ENCODE measurements at places on chromosomes 3 and 15.

GRCh38 chr3:119783883-119784282 is 2.0 kb downstream of the NR1I2 start:
- no peak for DNase-seq

GRCh38 chr3:162538491-162538890 is 1041.9 kb downstream of the OTOL1 start:
- no peak for DNase-seq

- DNase-seq, result no peak
Measured at GRCh38 chr3:18124501-18124900, 300.6 kb downstream of the SATB1 start.

DNA sequence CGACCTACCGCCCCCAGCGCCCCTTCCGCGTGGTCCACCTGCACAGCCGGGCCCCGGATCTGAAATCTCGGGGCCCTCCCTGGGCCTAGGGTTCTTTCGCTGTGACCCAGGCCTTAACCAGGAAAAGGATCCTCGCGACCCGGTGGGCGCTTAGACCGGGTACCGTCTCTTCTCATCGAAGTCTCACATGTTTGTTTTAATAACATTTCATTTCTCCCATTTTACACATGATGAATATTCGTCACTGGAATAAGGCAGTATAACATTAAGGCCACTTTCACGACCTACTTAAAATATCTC is 277 bp upstream of the DALRD3 start:
- DNase-seq, result no peak

DNA sequence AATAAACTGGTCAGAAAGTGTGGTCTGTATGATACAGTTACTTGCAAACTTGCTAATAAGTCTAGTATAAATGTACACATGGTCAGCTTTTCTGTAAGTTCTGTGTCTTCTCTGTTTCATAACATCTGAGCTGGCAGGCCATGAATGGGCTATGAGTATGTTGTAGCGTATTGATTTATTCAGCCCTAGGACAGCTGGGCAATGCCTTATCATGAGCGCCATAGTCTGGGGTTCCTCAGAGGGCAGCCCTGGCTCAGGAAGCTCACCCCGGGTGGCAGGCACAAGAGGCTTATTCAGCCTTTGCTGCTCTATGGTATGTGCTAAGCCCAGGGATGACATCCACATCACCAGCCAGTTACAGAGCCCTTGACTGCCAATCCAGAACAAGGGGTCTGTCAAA is 50.7 kb upstream of the CCR2 start:
- DNase-seq, result no peak

GRCh38 chr3:170753421-170754310 is 116.3 kb downstream of the RPL22L1 start:
- DNase-seq, result no peak

DNA sequence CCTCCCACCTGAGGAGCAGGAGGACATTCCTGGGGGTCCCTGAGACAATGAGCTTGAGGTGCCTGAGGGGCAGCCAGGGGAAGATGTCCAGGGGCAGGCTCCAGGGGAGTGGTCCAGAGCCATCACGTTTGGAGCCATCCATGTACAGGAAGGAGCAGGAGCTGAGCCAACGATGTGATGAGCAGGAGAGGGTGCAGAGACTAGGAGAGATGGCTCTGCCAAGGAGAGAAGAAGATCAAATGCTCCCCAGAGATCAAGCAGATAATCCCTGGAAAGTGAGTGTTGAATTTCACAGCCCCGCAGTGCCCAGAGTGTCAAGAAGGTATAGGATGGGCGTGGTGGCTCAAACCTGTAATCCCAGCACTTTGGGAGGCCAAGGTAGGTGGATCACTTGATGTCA is 97.8 kb upstream of the HERC1 start:
- no peak for DNase-seq

DNA sequence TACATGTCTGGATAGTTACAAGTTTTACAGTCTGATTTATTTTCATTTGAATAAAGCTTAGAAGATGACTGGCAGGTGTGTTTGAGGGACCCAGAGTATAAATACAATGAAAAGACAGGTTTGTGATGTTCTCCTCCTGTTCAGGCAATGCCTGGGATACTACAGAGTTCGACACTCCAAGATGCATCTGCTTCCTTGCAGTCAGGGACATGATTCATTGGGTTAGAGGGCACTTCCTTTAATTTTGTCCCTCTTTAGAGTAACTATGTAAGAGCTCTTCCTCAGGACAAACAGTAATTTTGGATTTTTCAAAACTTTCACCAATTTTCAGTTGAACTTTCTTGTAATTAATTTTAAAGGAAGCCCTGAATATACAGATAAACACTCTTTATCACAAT is 102.0 kb downstream of the LMLN start:
- DNase-seq, result no peak

DNA sequence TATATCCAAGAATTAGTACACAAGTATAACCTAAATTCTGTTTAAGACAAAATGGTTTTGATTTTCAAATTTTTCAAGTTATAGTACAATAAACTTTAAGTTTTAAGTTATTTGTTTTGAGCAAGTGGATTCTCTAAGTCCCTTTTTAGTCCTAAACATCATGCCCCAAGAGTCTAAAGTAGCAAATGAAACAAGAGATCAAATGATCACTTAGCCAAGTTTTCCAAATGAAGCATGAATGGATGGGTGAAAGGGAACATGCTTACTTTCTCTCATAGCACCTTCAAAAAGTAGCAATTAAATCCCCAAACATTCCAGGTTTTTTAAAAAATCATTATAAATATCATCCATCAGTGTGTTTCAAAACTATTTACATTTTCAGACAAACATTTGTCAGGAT is 19.5 kb downstream of the DLG1 start:
- DNase-seq, result no peak

GRCh38 chr3:150889106-150889505 is 16.1 kb downstream of the MINDY4B start:
- DNase-seq, result no peak

DNA sequence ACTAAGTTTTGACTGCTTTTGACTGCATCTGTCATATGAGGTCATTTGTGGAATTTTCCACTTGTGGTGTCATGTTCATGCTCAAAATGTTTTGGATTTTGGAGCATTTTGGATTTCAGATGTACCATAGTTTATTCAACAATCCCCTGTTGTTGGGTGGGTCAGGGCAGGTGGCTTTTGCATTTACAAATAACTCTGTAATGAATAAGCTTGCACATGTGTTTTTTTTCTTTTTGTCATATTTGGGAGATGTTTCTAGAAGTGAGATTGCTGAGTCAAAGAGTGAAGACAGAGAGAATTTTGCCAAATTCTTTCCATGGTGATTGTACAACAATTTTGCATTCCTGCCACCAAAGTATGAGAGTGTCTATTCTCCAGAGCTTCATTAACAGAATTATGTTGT is 62.4 kb upstream of the ADPGK start:
- no peak for DNase-seq

DNA sequence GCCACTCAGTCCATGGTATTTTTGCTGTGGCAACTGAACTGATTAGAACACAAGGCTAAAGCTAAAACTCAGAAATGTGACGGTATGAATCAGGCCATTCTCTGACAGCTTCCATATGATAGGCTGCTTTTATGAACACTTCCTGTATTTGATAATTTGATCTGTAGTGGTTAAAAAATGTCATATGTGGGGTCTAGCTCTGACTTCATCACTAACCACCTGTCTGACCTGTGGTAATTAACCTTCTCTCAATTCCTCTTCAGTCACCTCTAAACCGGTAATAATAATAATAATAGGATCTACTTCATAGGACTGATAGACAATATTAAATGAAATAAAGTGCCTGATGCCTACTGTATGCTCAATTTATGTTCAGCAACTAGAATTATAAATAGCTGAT is 223.2 kb downstream of the MBNL1 start:
- no peak for DNase-seq

- no peak for DNase-seq
Measured at GRCh38 chr15:29403772-29404171, 134.2 kb upstream of the NSMCE3 start.

- DNase-seq, result no peak
Measured at GRCh38 chr3:186150041-186150830, 41.3 kb upstream of the ETV5 start.

DNA sequence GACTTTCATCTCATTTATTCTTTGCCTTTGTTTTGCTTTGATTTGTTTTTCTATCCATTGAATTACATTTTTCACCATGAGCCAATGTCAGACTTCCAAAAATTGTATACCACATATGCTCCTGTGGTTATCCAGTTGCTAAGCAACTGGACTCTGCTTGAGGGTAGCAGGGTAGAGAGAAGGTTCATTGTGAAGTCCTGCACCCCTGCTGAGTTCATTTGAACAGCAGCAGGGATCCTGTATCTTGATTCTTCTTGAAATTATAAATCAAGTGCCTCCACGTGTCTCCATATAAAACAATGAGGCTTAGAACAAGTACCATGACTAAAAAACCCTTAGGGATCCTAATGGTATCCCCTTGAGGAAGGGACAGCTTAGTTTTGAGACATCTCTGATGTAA is 449.3 kb downstream of the ROBO2 start:
- no peak for DNase-seq

DNA sequence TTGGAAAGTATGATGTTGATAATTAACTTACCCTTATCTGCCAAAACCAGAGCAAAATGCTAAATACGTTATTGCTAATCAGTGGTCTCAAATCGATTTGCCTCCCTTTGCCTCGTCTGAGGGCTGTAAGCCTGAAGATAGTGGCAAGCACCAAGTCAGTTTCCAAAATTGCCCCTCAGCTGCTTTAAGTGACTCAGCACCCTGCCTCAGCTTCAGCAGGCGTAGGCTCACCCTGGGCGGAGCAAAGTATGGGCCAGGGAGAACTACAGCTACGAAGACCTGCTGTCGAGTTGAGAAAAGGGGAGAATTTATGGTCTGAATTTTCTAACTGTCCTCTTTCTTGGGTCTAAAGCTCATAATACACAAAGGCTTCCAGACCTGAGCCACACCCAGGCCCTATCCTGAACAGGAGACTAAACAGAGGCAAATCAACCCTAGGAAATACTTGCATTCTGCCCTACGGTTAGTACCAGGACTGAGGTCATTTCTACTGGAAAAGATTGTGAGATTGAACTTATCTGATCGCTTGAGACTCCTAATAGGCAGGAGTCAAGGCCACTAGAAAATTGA is 59.7 kb downstream of the DCUN1D1 start:
- no peak for DNase-seq

DNA sequence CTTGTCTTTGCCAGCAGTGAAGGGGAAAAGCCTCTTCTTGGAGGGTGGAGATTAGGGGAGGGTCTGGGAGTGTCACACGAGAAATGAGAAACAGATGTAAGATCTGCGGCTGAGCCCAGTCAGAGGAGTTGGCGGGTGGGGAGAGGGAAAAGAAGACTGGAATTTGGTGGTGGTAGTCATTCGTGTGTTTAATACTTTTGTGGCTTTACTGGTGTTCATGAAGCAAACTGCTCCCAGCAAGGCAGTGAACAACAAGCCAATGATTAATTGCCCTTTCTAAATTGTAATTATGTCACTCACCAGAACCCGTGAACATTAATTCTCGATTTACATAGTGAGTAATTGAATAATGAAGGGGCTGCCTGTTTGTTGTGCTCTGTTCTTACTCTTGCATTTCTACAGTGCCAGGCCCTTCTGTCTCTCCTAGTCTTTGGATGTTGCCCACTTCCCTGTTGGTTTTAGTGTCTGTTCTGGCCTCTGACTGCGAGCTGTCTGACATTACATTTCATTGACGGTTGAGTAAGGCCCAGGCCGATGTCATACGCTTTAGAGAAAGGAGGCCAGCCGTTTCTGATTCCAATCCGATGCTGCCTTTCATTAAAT is 78.0 kb downstream of the CHCHD6 start:
- DNase-seq, result no peak

DNA sequence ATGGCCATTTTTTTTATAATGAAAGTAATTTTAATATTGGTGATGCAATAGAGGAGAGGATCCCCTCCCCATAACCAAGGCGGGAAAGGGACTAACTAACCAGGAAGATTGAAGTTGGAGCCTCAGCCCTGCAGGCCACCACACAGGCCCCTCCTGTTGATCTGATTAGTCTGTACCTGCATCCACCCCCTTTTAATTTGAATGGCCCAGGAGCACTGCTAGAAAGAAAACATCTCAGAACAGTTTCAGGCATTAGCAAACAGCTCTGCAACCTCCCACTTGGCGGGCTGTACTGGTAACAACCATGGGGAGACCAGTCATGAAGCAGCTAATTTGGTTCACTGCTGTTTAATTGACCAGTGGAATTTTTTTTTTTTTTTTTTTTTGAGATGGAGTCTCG is 10.3 kb downstream of the CAV3 start:
- no peak for DNase-seq

DNA sequence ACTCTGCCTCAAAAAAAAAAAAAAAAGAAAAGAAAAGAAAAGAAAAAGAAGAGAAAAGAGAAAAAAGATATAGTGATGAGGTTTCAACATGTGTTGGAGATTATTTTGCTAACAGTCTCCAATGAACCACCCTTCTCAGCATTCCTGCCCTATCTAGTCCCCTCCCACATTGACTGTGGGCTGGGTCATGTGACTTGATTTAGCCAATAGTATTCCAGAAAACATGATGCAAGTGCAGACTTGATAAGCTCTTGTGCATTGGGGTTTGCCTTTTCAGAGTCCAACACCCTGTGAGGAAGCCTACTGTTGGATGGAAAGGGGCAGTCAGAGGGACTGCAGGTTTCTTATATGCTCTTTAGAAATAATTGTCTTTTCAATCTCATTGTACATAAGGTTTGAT is 37.8 kb upstream of the MED12L start:
- no peak for DNase-seq

DNA sequence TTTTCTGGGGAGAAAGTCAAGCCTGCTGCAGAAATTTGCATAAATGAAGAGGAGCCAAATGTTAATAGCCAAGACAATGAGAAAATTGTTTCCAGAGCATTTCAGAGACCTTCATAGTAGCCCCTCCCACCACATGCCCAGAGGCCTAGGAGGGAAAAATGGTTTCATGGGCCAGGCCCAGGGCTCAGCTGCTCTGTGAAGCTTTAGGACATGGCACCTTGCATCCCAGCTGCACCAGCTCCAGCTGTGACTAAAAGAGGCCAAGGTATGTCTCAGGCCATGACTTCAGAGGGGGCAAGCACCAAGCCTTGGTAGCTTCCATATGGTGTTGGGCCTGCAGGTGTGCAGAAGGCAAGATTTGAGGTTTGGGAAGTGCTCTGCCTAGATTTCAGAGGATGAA is 258.8 kb upstream of the SATB1 start:
- DNase-seq, result no peak

DNA sequence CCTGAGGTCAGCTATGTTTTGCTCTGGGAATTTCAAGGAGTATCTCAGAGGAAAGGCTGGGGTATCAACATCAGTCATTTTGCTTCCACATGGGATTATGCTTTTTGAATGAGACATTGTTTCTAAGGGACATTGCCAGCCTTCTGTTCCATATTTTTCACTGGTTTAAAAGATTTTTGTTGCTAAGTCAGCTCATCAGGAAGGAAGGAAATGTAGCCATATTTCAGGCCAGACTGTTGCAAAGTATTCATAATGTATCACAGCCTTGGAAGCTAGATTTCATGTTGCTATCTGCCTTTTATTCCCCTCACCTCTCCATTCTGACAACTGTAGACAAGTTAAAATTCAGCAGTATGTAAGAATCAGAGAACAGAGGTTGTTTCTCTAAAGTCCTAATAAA is 61.0 kb upstream of the CHRM5 start:
- DNase-seq, result no peak

- DNase-seq, result no peak
Measured at GRCh38 chr3:65603631-65604030, 435.1 kb downstream of the MAGI1 start.

- no peak for DNase-seq
Measured at GRCh38 chr3:68945225-68945624, 12.9 kb upstream of the TAFA4 start.
